Tongue (tissue), 3 donors: ENCODE measurements at places on chromosomes 5 and 9.

GRCh38 chr5:402615-403359 is 40.2 kb upstream of the EXOC3 start:
- DNase-seq = no peak

DNA sequence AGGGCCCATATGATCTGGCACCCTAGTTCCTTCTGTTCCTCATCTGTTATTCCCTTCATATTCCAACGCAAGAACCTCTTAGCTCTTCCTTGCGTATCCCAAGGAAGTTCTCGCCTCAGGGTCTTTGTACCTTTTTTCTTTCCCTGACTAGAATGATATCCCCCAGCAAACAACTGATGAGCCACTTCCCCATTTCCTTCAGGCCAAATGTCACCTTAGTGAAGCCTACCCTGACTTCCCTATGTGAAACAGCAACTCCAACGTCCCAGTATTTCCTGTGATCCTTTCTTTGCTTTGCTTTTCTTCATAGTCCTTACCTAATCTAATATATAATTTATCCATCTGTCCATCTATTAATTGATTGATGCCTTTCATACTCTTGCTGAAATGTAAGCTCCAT is 47.9 kb downstream of the ERCC8 start:
- no peak for DNase-seq

GRCh38 chr5:99020698-99021048 is 91.9 kb upstream of the CHD1 start:
- DNase-seq = no peak

GRCh38 chr9:34381323-34381722 is 4.6 kb upstream of the MYORG start:
- DNase-seq = peak; percentile 29

DNA sequence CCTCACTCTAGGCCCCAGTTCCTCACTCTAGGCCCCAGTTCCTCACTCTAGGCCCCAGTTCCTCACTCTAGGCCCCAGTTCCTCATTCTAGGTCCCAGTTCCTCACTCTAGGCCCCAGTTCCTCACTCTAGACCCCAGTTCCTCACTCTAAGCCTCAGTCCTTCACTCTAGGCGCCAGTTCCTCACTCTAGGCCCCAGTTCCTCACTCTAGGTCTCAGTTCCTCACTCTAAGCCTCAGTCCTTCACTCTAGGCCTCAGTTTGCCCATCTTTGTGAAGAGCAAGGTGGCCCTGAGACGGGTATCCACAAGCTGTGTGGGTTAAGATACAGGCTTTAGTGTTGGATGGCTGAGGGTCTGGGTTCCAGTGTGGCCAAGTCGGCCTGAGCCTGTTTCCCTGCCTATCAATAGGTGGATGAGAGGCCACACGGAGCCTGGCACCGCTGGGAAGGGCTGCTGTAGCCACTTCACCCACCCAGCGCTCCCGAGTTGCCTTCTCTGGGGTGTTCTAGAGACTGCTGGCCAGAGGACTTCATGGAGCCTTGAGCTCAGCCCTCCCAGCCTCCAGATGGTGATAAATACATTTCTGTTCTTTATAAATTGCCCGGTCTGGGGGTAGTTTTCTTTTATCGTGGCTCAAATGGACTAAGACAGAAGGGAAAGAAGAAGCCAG is 150.2 kb downstream of the RXRA start:
- no peak for DNase-seq

DNA sequence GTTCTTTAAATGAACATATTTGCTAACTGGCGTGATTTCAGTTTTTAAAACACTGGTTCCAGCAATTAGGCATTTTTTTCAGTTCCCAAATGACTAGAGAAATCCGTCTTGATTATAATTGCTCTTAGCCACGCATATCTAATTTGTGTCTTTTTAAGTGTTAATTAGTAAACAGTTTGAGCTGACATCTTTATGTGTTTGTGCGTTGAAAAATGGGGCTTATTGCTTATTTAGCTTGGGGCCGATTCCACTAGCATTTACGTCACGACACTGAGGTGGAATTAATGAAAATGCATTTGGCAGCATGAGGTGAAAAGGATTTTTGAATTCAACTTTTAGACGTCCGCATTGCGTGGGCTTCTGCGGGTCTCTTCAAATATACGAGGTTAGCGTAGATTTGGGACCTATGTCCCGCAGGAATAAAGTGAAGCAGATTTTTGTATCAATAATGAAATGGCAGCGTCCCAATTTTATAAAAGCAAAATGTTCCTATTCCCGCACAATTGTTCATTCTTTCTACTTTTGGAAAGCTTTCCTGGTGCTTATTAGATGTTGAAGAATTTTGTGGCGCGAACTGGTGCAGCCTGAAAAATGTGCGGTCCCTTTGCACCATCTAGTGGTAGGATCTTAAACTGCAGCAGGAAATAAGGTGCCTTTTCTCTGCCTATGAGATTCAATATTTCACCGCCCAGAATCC is 122.7 kb upstream of the LMX1B start:
- peak; percentile 90 for DNase-seq

DNA sequence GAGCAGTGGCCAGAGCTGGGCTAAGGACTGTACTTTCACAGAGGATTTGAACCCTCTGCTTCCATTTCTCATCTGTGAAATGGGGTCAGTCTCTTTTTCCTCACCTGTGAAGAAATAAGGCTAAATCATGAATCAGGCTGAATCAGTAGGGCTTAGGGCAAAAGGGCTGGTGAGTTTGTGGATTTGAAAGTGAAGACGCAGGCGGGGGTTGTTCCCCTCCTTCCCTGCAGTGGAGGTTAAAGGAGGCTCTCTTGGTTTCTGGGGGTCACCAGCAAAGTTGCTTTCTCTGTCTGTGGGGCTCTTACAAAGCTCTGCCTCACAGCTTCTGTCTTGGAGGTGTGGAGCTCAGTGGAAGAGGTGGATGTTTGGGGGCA is 17.6 kb upstream of the NDST1 start:
- no peak for DNase-seq

- peak; percentile 94 for DNase-seq
These were observed 306.3 kb upstream of the KCNN2 start for GRCh38 chr5:114055318-114056184.

DNA sequence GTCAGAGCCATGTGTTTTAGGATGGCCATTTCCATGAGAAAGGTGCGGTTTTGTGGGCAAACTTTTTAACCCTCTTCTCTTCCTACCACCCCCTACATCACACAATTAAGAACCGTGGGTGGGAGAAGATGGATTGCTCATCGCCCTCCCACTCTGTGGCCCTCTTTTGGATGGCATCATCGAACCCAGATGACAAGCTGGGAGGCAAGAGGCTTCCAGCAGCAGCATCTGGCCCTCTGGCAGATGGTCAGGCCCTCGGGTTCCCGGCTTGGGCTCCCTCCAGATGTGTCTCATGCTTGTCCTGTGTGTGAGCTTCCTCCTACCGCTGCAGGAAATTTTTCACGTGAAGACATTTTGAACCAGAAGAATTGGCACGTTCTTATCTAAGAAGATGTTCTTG is 199.9 kb downstream of the EBF1 start:
- no peak for DNase-seq

- no peak for DNase-seq
These were observed 195.4 kb upstream of the TRIM32 start for GRCh38 chr9:116491659-116492058.

DNA sequence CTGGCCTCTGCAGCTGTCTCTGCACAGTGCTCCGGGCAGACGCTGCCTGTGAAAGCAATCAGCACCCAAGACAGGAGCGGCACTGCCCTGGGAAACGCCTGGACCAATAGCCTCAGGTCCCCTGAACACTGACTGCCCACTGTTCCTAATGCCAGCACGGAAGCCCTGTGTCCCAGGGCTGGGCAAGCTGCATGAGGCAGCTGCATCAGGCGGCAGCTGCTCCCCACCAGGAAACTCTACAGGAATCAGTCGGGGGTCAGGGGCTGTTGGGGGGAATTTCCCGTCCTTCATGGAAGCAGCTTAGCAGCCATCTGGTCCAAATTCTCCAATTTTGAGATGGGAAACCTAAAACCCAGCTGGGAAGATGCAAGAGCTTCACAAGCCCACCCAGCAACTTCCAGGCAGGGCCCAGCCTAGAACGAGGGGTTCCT is 118.6 kb downstream of the VAV2 start:
- DNase-seq = peak; percentile 95

GRCh38 chr9:135992486-135993408 is 31.6 kb upstream of the UBAC1 start:
- peak; percentile 94 for DNase-seq

DNA sequence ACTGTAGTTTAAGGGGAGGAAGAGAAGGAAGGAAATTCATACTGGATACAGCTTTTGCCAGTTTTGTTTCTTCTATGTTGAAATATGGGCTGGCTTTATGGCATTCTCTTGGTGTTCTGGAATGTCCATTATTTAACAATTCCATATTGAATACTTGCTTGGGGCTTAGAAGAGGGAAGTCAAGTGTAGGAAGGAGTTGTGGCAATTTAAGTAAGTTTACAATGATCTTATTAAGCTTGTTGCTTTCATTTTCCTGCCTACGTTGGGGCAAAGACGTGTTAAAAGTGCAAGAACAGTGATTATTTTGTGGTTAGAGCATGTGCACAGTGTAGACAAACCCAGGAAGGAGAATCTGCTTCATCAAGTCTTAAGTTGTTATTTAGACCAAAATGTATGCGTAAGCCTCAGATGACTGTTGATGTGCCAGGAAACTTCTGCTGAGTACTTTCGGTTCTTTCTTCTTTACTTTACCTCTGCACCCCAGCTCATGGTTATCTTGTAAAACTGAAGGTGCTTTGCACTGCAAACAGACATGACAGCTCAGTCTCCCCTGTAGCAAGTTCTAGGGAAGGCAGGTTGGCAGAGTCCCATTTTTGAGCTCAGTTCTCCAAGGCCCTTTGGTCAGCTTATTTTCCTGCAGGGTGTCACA is 75.8 kb downstream of the F2RL2 start:
- DNase-seq = peak; percentile 44

- no peak for DNase-seq
These were observed 40.1 kb downstream of the FAM78A start for GRCh38 chr9:131236161-131236560.

- DNase-seq = no peak
These were observed 21.9 kb downstream of the ANKH start for GRCh38 chr5:14849516-14850294.

DNA sequence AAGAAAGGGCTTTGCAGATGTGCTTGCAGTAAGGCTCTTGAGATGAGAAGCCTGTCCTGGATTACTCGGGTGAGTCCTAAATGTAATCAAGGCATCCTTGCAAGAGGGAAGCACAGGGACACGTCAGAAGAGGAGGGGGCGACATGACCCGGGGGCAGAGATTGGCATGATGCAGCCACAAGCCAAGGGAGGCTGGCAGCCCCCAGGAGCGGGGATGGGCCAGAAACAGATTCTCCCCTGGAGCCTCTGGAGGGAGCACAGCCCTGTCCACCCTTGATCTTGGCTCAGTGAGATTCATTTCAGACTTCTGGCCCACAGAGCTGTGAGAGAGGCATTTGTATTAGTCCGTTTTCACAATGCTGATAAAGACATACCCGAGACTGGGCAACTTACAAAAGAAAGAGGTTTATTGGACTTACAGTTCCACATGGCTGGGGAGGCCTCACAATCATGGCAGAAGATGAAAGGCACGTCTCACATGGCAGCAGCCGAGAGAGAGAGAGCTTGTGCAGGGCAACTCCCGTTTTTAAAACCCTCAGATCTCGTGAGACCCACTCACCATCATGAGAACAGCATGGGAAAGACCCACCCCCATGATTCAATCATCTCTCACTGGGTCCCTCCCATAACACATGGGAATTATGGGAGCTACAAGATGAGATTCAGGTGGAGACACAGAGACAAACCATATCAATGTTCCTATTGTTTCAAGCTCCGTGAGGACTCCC is 76.1 kb downstream of the ADAMTS2 start:
- no peak for DNase-seq

DNA sequence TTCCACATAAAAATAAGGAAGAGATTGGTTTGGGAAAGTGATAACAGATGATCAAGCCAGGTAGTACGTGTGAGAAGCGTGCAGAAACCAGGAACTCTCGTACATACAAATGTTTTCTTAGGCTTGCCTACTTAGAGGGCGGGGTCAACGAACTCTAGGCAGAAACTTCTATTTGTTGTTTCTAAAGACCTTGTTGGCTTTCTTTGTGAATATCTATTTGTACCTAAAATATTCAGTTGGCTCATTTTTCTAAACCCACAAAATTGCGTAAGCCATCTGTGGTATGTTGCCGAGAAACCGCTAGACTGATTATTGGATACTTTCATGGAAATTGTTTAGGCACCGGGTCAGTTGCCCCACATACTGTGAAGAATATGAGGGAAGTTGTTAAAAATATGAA is 458.5 kb downstream of the MAT2B start:
- no peak for DNase-seq

- no peak for DNase-seq
These were observed 37.8 kb upstream of the C5orf63 start for GRCh38 chr5:127111112-127111511.

DNA sequence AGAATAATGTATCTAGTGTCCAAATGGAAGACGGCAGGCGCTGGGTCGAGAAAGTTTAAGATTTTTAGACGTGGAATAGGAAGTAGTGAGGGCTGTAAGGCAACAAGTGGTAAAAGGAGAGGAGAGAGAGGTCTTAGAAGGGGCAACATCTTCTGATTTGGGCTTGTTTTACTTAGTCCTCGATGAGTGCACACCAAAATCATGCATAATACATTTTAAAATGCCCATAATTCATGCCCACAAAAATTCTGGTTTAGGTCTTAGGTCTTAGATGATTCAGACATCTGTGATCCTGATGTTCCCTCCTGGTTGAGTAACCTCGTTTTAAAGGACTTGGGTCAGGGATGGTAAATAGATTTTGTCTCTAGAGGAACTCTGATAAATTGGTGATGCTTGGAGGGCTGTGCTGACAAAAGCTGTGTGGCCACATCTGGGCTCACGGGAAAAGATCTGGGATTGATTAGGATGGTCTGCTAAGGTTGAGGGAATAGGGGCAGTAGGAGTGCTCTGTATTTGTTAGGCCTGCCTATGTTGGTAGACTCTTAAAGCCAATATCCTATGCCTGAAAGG is 476.3 kb downstream of the CCDC171 start:
- DNase-seq = no peak

GRCh38 chr5:11319836-11320580 is 559.0 kb upstream of the DAP start:
- DNase-seq = peak; percentile 16
